ENCODE measurements at places on chromosomes 7 and 10. TPM values are rescaled to one million over a fixed set of nuclear protein-coding genes. Genes with fewer than 3 reads are reported as not detected.

DNA sequence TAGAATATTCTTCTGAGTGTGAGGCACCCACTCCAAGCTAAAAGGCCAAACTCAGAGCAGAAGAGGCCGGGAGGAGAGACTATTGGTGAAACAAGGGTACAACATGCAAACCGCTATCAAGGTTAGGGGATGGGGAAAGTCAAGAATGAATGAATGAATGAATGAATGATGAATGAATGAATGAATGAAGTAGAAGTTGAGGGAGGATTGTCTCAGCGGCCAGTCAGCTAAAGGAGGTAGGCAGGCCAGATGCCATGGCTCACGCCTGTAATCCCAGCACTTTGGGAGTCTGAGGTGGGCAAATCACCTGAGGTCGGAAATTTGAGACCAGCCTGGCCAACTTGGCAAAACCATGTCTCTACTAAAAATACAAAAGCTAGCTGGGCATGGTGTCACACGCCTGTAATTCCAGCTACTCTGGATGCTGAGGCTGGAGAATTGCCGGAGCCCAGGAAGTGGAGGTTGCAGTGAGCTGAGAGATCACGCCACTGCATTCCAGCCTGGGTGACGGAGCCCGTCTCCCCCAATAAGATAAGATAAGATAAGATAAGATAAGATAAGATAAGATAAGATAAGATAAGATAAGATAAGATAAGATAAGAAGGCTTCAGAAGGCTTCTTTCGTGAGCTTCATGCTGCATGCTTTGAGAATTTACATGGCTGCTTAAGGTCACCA, 250.8 kb downstream of the CCDC3 start:
- H3K27ac ChIP-seq = no peak overlapping the region
- no peaks in the 10 kb centered on the region for H3K4me1 ChIP-seq
- H3K27me3 ChIP-seq = no peaks in the 10 kb centered on the region
- peak; percentile 53 for DNase-seq
- no peak overlapping the region for H3K4me3 ChIP-seq
- H3K36me3 ChIP-seq = no peaks in the 10 kb centered on the region

Gene HECW1
- not detected for total RNA-seq

Gene SPDYE17
- not detected for total RNA-seq

DNA sequence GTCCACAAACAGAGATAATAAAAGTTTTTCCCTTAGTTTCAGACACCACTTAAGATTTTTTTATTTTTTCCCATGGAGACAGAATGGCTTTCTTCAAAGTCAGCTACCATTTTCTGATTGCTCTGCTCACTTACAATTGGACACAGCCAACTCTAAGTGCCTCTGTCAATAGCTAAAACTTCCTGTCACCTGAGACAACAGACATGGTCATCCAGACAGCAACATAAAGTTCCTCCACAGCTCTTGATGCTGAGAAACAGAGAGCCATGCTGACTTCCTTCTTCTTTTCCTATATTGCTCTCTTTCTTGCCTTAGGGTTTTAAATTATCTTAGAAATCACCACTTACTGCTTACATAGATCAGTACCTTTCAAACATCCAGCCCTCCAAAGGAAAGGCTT, 12.0 kb downstream of the ZNF800 start:
- no peak overlapping the region for H3K27ac ChIP-seq
- H3K27me3 ChIP-seq = no peaks in the 10 kb centered on the region
- H3K4me3 ChIP-seq = no peak overlapping the region
- DNase-seq = no peak
- no peaks in the 10 kb centered on the region for H3K36me3 ChIP-seq

GRCh38 chr7:135653340-135654080, 8.8 kb upstream of the STMP1 start:
- no peaks in the 10 kb centered on the region for H3K4me1 ChIP-seq
- DNase-seq = no peak
- H3K27me3 ChIP-seq = no peaks in the 10 kb centered on the region
- no peak overlapping the region for H3K4me3 ChIP-seq

- H3K4me3 ChIP-seq = no peak overlapping the region
- DNase-seq = no peak
- H3K4me1 ChIP-seq = no peaks in the 10 kb centered on the region
- no peaks in the 10 kb centered on the region for H3K36me3 ChIP-seq
- no peaks in the 10 kb centered on the region for H3K27me3 ChIP-seq
Observed at GRCh38 chr7:136859803-136860202, 8.6 kb upstream of the CHRM2 start.

DNA sequence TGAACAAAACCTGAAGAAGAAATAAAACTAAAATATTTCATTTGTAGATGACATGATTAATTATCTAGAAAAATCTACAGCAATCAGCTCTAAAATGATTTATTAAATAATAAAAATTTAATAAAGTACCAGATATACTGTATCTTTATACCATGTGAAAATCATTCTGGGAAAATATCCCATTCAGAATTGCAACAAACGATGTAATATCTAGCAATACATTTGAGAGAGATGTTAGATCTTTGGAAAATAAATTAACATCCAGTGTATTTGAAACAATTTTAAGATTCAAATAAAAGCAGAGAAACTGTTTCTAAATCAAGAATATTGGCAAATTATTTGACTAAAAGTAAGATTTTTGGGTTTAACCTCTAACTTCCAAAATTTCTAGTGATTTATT, 62.2 kb downstream of the ZEB1 start:
- no peak overlapping the region for H3K27ac ChIP-seq
- no peaks in the 10 kb centered on the region for H3K4me1 ChIP-seq
- H3K4me3 ChIP-seq = no peak overlapping the region
- no peak for DNase-seq
- H3K36me3 ChIP-seq = no peaks in the 10 kb centered on the region

GRCh38 chr10:14378387-14378960, 47.8 kb upstream of the FRMD4A start:
- no peaks in the 10 kb centered on the region for H3K36me3 ChIP-seq
- H3K27me3 ChIP-seq = no peaks in the 10 kb centered on the region
- no peak overlapping the region for H3K27ac ChIP-seq
- H3K4me3 ChIP-seq = no peak overlapping the region
- DNase-seq = no peak
- no peaks in the 10 kb centered on the region for H3K4me1 ChIP-seq

Gene HOGA1
- total RNA-seq = 12.6 TPM

Gene NODAL
- not detected for total RNA-seq

Gene LIPM
- total RNA-seq = not detected

Measured in adrenal gland (tissue), 19 donors.